ENCODE measurements at places on chromosomes 4 and X.
A peak's percentile ranks its signal among the peaks of the same experiment; 100 is the strongest.

GRCh38 chrX:2572740-2573139 is 72.0 kb upstream of the DHRSX start:
- no peak for DNase-seq

DNA sequence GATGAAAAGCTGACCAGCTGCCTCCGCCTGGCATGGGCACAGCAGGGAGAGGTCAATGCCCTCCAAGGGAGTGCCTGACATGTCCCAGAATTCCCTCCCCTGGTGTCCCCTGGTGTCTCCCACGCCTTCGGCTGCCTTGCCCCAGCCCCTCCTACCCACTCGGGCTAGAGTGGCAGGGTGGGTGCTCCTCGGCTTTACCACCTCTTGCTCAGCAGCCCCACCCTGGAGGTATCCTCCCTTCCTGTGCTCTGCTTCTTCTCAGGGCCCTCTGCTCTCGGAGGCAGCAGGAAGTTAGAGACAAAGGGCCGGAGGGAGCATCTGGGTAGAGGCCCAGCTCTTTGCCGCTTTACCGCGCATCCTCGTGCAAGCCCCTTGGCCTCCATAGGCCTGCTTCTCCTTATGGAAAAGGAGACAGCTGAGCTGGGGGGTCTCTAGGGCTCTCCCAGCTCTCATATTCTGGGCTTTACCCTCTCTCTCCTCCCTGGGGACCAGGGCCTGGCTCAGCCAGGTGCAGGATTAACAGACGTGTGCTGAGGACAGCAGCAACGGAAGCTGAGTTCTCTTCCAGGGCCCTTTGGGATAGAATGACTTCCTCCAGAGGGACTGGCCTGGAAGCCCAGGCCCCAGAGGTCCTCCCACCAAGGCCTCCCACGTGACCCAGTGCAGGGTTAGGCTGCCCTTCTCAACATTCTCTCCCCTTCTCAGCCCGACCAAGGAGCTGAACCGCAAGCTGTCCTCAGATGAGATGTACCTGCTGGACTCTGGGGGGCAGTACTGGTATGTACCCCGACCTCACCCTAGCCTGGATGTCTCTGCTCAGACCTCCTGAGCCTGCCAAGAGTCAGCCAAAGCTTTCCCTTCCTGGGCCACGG is 17.2 kb downstream of the XPNPEP2 start:
- peak; percentile 77 for DNase-seq

- peak; percentile 84 for DNase-seq
These were observed at the start of gene ELF4 for GRCh38 chrX:130110379-130111219. ELF4 (minus strand) TSS chrX:130110497; CDS start chrX:130081330, 29,167 bp downstream.

DNA sequence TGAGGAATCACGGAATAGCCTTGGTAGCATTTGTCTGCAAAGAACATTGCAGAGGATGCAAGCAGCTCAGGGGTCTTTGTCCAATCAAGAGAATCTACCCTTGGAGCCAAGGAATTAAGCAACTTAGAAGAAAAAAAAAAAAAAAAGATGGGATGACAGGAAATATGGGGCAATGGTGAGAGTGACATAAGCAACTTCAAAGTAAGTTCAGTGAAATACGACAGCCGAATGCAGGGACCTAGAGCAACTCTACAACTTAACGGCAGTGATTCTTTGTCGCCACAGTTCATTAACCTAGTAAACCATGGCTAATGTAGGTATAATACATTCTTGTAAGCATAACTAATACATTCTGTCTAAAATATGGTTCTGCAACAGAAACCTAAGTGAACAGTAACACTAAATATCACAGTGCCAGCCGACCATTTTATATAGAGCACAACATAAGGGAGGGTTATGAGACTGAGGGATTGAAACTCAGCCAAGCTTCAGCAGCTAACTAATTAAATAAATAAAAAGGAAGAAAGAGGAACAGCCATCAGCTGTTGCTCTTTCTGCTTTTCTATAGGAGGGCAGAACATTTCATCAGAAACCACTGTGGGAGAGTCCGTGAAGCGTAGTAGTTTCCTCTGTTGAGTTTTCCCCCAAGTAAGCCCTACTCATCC is 74.7 kb downstream of the PPARGC1A start:
- DNase-seq = no peak

GRCh38 chr4:15902746-15903145 is 35.8 kb downstream of the FGFBP1 start:
- no peak for DNase-seq

DNA sequence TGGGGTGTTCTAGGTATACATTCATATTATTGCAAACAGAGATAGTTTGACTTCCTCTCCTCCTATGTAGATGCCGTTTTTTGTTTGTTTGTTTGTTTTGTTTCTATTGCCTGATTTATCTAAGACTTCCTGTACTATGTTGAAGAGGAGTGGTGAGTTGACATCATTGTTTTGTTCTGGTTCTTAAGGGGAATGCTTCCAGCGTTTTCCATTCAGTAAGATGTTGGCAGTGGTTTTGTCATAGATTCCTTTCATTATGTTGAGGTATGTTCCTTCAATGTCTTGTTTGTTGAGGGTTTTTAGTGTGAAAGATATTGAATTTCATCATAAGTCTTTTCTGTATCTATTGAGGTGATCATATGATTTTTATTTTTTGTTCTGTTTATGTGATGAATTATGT is 401.6 kb upstream of the EPHA5 start:
- no peak for DNase-seq

DNA sequence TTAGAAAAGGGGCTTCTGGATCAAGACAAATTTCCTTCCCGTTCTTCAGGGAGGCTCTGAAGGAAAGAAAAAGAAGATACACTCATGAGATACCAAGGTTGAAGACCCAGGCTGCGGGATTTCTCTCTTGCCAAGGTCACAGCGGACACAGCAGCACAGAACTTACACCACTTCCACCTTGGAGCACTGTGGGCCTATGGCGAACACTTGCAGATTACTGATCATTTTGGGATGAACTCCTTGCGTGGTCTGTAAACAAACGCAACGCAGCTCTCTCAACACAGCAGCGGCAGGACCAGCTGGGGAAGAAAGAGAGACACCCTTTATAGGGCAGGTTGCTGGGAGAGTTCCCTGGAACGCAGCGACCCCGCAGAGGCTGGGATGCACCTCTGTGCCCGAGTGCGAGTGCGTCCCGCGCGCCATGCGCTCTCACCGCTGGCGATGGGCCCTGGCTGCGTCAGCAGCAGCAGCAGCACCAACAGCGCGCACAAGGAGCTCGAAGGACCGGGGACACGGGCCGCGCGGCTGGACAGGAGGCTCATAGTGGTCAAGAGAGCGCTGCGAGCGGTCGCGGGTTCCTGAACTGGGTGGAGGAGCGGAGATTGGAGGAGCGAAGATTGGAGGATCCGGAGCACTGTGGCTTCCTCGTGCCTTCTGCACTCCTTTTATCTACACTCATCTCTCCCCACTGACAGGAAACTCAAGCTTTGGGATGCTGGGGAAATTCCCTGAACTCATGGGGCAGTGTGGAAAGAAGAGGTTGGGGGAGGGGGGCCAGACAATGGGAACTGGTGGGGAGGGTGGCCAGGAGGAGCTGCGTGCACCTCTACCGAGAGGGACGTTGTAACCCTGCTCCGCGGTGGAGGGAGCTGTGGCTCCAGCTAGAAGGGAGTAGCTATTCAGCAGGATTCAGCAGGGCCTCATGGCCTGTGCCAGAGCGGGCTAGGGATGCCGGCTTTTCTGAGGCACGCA is at the start of gene CXCL5:
Gene CXCL5 (minus strand): TSS at position 638 of the 972 bp plus-strand sequence. CDS start 96 bp downstream, at position 542.
- DNase-seq = no peak

- no peak for DNase-seq
These were observed 406.8 kb downstream of the PCDH7 start for GRCh38 chr4:31126881-31127398.

GRCh38 chr4:170497689-170498088 is 407.9 kb upstream of the AADAT start:
- no peak for DNase-seq

DNA sequence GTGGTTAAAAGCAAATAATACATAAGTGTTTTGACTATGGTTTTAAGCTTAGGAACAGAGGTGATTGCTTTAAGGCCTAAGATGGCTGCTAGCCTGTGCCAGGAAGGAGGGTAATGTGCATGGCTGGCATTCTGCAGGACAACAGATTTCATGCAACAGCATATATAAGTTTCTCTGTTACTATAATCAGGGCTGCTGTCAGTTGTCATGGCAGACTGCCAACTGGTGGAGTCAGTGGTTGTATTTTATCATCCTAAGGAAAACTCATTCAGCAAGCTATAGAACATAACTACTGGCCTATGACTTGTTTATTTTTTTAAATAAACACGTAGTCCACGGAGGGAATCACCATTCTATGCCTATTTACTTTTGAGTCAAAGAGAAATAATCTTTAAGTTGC is 77.7 kb upstream of the DCAF8L1 start:
- DNase-seq = no peak

- DNase-seq = no peak
These were observed 72.8 kb upstream of the MAPK10 start for GRCh38 chr4:86432559-86433134.

DNA sequence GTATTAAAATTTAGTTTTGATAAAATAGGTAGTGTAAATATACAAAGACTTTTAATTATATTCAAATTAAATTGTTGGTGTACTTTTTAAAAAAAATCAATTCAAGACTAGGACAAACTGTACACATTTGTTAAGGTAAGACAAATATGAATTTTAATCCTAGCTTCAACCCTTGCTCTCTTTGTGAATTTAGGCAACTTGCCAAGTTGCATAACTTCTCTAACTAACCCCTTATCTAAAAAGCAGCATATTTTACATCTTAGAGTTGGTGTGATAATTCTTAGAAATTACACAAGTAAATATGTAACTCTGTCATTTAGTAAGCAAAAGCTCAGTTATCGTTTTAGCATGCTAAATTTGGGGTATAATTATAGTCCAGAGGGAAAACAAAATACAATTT is 78.1 kb upstream of the FSTL5 start:
- DNase-seq = no peak

DNA sequence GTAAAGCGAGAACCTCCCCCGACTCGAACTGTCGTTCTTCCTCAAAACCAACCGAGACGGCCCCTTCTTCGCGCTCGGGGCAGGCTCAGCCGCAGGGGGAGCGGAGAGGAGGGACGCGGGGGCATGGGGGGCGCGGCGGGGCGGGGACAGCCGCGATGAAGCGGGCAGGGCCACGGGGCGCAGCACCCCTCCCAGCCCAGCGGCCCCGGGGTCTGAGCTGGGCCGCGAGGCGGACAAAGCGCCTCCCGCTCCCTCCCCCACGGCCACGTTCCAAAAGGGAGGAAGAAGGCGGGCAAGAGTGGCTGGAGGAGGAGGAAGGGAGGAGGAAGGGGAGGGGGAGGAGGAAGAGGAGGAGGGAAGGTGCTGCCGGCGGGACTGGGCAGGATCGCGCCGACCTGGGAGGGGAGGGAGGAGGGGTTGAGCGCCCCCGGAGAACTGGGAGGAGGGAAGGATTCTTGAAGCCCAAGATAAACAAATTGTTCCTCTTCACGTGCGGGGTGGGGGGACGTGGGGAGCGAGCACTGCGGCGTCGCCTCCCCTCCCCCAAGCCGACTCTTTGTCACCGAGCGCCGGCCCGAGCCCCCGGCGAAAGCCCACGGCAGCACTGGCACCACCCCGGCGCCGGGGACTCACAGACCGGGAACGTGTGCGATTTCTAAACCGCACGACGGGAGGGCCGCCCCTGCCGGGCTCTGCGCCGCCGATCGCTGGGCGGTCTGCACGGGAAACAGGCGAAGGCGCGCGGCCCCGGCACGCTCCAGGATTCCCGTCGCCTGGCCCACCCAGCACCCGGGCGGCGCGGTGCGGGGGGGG is 2.9 kb downstream of the MAML3 start:
- DNase-seq = peak; percentile 90

- no peak for DNase-seq
These were observed 147.7 kb upstream of the GYPA start for GRCh38 chr4:144288011-144288903.

- no peak for DNase-seq
These were observed 75.0 kb downstream of the FAM13A start for GRCh38 chr4:88981993-88982392.
